Spinal cord (tissue), 10 donors: ENCODE measurements at places on chromosomes 1 and 21. TPM values are rescaled to one million over a fixed set of nuclear protein-coding genes. Genes with fewer than 3 reads are reported as not detected.

GPR3 gene
- total RNA-seq = 1.7 TPM

WLS gene
- total RNA-seq = 209 TPM

NBPF6 gene
- total RNA-seq = not detected

PLA2G2C gene
- not detected for total RNA-seq

GRCh38 chr1:186627019-186627418 lies 53.2 kb downstream of the PTGS2 start:
- no peaks in the 10 kb centered on the region for H3K4me1 ChIP-seq
- H3K27ac ChIP-seq = no peak overlapping the region
- no peak for DNase-seq
- no peak overlapping the region for H3K4me3 ChIP-seq
- H3K36me3 ChIP-seq = no peaks in the 10 kb centered on the region

GRCh38 chr1:199170711-199171110 lies 531.9 kb downstream of the PTPRC start:
- H3K36me3 ChIP-seq = no peaks in the 10 kb centered on the region
- no peaks in the 10 kb centered on the region for H3K4me1 ChIP-seq
- DNase-seq = no peak
- no peak overlapping the region for H3K4me3 ChIP-seq
- no peaks in the 10 kb centered on the region for H3K27me3 ChIP-seq

DNA sequence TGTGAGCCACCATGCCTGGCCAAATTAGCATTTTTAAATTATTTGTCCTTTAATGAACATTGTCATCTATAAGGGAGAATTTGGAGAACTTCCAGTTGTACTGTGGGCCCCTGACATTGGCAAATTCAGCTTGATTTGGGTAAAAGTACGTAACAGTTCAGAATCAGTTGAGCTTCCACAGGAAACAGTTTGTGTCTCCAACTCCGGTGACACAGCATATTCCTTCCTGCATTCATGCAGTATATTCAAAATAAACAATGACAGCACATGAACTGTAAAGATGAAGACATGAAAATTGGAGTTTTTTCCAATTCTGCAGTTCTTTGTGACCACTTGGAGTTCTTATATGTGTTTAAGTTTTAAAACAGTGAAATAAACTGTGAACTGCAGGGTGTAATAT lies 28.2 kb downstream of the RNF220 start:
- no peak overlapping the region for H3K4me3 ChIP-seq
- H3K27ac ChIP-seq = no peak overlapping the region
- H3K36me3 ChIP-seq = no peaks in the 10 kb centered on the region
- DNase-seq = no peak
- peaks cover 12% of the 10 kb centered on the region for H3K27me3 ChIP-seq

- no peaks in the 10 kb centered on the region for H3K27me3 ChIP-seq
- H3K4me3 ChIP-seq = no peak overlapping the region
- no peaks in the 10 kb centered on the region for H3K4me1 ChIP-seq
Observed at GRCh38 chr1:15637826-15638225, 20.6 kb downstream of the DDI2 start.

DNA sequence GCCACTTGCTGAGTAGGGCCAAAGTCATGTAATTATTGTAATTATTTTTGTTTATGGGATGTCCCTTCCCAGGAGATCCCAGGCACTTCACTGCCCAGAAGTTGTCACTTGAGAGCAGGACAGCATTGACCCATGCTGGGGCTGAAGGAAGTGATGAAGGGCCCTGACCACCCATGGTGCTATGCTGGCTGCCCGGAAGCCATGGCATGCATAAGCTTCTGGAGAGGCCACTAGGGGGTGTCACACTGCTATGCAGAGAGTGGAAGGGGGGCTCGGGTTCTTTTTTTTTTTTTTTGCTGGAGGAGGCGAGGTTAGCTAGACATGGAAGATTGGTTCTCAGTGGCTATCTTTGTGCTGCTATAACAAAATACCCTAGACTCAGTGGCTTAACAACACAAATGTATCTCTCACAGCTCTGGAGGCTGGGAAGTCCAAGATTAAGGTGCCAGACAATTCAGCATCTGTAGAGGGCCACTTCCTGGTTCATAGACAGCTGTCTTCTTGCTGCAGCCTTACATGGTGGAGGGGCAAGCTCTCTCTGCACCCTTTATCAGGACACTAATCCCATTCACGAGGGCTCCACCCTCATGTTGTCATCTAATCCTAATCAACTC lies 84.9 kb downstream of the CNIH3 start:
- H3K4me3 ChIP-seq = no peak overlapping the region
- H3K27me3 ChIP-seq = peaks cover 2% of the 10 kb centered on the region
- no peak overlapping the region for H3K27ac ChIP-seq
- DNase-seq = no peak
- H3K4me1 ChIP-seq = peaks cover 5% of the 10 kb centered on the region
- no peaks in the 10 kb centered on the region for H3K36me3 ChIP-seq

- H3K27me3 ChIP-seq = no peaks in the 10 kb centered on the region
- H3K4me3 ChIP-seq = no peak overlapping the region
- H3K27ac ChIP-seq = no peak overlapping the region
Observed at GRCh38 chr1:153364156-153364555, 6.5 kb downstream of the S100A9 start.

GRCh38 chr21:43001316-43001715 lies 27.0 kb downstream of the PKNOX1 start:
- H3K4me1 ChIP-seq = no peaks in the 10 kb centered on the region
- peaks cover 16% of the 10 kb centered on the region for H3K36me3 ChIP-seq
- no peak for DNase-seq
- H3K27me3 ChIP-seq = no peaks in the 10 kb centered on the region
